ENCODE measurements at places on chromosomes 6 and 20.
A peak's percentile ranks its signal among the peaks of the same experiment; 100 is the strongest.

DNA sequence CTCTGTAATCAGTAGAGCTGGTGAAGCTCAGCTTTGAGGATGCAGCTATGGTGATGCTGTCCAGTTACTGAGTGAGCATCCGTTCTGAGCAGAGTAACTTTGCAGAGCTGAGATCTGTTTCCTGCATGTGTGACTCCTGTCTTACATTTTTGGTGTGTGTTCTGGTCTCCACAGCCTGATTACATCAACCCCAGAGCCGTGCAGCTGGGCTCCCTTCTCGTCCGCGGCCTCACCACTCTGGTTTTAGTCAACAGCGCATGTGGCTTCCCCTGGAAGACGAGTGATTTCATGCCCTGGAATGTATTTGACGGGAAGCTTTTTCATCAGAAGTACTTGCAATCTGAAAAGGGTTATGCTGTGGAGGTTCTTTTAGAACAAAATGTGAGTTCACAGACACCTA, 81.6 kb downstream of the FAM120B start:
- no peak for DNase-seq

GRCh38 chr6:129475477-129476247, 234.3 kb downstream of the ARHGAP18 start:
- DNase-seq: no peak

DNA sequence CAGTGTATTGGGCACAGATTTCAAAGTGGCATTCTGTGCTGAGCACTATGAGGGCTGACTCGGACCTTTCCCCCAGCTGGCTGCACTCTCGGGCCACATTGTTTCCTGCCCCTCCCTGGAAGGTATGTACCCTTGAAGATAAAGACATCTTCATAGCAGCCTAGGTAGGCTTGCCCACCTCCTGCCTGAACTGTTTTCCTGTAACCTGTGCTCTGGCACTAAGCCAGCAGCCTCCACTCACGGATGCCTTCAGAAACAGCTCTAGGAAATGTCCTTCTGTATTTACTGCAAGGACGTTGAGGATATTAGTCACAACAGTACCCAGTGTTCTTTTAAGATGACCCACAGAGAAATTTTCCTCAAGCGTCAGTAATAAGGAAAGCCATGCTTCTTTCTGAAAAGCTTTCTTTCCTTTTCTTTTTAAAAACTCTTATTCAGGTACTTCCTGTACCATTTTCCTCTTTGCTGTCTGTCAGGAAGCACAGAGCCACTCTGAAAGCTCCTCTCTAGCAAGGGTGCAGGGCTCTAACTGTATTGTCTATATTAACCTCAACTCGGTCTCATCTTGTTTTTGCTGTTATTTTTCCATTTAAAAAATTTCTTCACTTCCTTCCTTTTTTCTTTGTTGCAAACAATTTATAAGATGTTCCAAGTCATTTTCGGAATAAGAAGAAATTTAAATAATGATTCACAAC, 43.5 kb downstream of the TTI1 start:
- DNase-seq: no peak

GRCh38 chr20:14445310-14445709, 107.9 kb upstream of the FLRT3 start:
- DNase-seq: no peak

DNA sequence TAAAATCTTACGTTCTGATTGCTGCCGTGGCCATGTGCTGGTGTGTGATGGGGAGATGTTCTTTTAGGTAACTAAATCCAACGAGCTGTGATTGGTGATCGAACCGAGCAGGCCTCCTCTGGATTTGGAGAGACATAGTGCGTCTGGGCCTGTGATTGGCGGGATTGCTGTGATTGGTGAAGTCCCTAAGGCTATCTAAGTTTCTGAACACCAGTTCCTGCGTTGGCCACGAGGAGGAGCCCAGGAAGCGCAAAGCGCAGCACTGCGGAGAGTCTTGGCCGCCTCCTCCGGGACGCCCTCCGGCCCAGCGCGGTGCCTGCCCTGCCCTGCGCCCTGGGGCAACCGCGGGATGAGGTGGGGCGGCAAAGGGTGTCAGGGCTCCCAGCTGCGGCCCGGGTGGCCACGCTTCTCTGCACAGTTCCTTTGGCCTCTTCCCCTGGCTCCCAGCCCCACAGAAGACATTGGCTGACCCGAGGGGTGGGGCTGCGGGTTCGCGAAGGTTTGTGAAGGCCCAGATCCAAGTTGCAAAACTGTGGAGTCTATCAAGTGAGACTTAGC, 33.0 kb downstream of the HNF4A start:
- DNase-seq: peak; percentile 63

DNA sequence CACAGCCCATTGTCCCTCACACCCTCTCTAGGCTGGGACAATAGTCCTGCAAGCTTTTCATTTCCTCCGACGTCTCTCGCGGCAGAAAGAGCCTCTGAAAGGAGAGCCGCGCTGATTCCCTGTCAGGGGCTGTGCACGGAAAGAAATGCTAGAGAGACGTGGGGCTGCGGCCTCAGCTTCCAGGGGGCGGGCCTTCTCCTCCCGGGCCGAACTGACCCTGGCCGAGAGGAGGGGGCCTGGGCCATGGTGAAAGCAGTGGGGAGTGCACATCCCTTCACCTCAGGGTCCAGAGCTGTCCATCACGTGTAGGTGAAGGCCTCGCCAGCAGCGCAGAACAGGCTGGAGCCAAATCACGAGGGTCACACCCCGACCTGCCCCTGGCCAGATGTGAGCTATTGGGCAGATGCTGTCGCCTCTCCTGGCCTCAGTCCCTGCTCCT, 220.4 kb downstream of the TAF4 start:
- no peak for DNase-seq

DNA sequence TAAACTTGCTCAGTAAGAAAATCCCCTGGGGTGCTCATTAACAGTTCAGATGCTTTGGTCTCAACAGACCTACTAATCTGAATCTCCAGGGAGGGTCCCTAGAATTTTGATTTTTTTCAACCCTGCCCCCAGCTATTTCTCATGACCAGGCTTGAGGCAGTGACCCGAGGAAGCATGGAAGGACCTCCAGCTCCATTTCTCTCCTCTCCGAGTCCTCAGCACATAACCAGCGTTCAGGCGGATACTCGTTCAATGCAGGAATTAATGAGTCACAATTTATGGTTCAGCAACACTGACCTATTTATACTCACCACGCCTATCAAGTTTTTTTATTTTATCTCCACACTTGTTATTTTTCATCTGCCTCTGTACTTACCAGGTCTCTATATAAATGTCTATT, 369.2 kb upstream of the CDH4 start:
- DNase-seq: no peak

DNA sequence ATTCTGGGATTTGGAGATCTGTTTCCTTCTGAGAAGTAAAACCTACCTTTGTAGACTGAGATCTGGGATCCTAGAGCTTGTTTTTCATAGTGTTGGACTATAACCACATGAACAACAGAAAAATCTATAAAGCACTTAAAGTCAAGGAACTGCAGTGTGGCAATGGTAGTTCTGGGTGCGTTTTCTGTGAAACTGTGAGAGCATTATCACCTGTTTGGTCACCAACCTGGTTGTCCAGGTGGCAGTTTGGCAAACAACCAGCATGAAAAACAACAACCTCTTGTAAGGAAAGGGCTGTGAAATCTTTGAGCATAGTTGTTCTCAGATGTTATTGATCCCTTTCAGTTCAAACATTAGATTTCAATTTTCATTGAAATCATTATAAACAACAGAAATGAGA, 215.8 kb upstream of the CITED2 start:
- DNase-seq: no peak

- peak; percentile 75 for DNase-seq
These were observed 11.0 kb upstream of the NQO2 start for GRCh38 chr6:2988426-2989331.

GRCh38 chr6:129753422-129753821, 43.4 kb upstream of the ARHGAP18 start:
- no peak for DNase-seq

- no peak for DNase-seq
These were observed 10.7 kb downstream of the ZBTB24 start for GRCh38 chr6:109472132-109472995.

- DNase-seq: no peak
These were observed 42.0 kb upstream of the OLIG3 start for GRCh38 chr6:137536104-137536773.

- no peak for DNase-seq
These were observed 49.3 kb upstream of the FAM83C start for GRCh38 chr20:35341366-35342028.

- no peak for DNase-seq
These were observed 545 bp upstream of the VSX1 start for GRCh38 chr20:25082498-25082873.

- no peak for DNase-seq
These were observed 140.0 kb downstream of the LINC00237 start for GRCh38 chr20:20966171-20966570.

DNA sequence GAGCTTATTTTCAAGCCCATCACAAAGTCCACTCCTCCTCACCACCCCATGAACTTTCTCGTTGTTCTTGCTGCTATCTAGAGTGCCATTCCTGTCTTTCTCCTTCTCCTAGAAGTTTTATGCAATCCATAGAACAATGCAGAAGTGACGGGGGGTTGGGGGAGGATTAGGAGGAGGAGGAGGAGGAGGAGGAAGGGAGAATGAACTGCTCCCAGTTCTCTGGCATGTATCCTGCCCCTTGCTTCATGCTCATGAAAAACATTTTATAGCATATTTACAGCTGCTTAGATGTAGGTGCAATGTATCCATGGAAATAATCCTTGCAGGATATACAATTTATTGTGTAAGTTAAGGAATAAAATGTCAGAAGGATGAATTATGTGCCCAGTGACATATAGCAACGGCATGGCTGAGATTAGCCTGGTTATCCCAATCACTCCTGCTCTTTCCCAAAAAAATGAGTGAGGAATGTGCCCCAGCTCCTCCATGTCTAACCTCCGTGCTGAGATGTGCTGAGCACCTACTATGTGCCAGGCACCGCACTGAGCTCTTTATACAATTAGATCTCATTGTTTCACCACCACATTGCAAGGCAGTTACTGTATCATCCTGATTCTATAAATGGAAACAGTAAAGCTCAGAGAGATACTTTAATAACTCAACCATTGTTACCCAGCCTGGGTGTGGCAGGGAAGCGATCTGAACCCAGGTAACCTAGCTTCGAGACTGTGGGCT, 41.6 kb upstream of the TFAP2C start:
- no peak for DNase-seq

GRCh38 chr6:5723841-5724691, 282.7 kb downstream of the NRN1 start:
- DNase-seq: no peak

GRCh38 chr6:118325220-118325860, 222.8 kb upstream of the PLN start:
- no peak for DNase-seq

DNA sequence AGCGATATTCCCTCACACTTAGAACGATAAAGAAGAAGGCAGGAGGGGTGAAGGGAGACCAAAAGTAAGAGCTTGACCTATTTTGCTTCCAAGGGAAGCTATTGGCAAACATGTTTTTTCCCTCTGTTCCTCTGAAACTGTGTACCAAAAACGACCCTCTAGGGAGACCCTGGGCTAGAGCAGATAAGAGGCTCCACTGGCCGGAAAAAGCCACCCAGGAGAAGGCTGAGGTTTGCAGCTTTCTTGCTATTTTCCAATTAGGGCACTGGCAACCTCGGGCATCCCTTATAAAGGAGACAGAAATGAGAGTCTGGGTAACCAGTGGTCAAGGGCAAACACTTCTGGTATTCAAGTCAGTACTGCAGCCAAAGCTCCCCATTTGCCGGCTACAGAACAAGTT, 168.0 kb downstream of the KIF16B start:
- DNase-seq: no peak

DNA sequence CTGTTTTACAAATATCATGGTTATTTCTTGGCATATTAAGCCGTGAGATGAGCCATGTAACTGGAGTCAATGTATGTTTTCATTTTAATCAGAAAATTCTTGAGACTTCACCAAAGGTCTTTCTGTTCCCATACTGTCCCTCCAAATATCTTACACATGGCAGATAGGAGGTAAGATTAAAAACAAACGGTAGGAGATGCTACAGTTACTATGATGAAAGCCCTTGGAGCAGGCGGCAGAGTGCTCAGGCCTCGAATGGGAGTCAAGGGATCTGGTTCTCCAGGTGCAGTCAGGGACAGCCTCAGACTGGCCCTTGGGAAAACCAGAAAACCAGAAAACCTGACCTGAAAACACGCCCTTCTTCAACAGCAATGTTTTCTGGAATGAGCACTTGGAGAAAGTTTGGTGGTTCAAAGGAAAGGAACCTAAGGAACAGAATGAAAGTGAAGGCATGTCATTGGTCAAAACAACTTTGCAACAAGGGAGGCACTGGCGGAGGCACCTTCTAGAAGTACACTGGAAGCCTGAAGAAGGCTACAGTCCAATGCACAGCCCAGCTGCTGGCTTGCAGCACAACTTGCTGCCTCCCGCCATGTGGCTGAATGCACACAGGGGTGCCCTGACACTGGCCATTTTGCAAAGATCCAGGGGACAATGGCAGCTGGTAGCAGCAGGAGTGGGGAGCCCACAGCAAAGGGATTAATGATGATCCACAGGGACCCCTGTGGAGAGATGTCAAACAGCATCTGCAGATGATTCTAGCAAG, 17.4 kb upstream of the FOXO3 start:
- no peak for DNase-seq

DNA sequence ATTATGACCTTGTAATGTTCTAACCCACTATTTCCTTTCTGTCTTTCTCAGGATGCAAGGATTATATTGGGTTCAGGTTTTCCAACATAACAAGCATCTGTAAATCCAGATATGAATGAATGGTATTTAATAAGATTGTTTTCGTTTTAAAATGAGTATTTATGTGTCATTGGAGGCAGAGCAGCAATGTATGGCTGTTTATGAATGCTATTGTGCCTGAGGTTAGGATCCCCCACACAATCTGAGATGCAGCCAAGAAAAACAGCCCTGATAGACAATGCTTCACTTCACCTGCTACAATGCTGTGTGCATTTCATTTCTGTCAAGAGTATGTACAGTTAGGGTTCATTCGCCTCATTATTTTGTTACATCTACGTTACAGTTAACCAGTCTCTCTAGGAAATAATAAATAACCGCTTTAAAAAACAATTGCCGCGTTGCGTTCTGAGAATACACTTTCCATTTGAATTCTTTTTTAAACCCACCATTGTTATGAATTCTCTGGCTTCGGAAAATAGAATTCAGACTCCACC, 19.6 kb downstream of the TFAP2A start:
- DNase-seq: no peak

- DNase-seq: no peak
These were observed 476.1 kb downstream of the TFAP2A start for GRCh38 chr6:9938801-9939200.

DNA sequence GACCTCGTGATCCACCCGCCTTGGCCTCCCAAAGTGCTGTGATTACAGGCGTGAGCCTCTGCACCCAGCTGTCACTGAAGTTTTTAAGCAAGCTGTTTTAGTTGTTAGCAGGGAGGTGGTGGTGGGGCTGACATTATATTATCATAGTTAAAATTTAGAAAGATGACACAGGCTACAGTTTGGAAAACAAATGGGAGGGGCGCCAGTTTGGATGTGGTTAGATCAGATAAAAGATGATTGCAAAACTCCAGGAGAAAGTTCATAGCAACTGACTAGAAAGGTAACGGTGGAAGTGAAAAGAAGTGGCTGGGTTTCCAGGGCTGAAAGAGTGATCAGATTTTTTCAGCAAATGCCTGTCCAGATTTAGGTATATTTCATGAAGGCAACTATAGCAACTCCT, 311.9 kb upstream of the CITED2 start:
- no peak for DNase-seq

- DNase-seq: peak; percentile 85
These were observed at the start of gene SCAF8 for GRCh38 chr6:154733183-154733625. TSS of gene SCAF8 (plus strand) at chr6:154733416. CDS start at chr6:154733901, 485 bp downstream.

Data from activated CD8-positive, alpha-beta memory T cell treated with anti-CD3 and anti-CD28 coated beads, Interleukin-2, amount 50 U/mL, for 4 hours (primary cell).